ENCODE measurements at places on chromosomes 2 and 18.
A peak's percentile ranks its signal among the peaks of the same experiment; 100 is the strongest.

DNA sequence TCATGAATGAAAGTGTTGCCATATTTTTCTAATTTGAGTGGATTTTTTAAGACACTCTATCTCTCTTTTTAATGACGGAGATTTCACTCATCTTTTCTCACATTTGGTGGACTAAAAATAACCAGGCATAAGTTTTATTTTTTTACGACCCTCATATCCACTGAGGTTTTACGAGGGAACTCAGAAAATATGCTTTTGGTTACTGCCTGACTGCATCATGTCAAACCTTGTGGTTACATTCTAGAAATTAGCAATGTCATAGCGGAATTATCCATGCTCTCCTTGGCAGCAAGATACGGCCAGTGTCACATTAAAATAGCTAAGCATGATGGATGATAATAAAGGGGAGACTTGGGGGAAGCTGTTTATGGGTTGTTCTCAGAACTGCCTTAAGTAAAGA lies 428.6 kb upstream of the FSHR start:
- no peak for DNase-seq

GRCh38 chr2:188786368-188786841 lies 187.8 kb upstream of the COL3A1 start:
- no peak for DNase-seq

DNA sequence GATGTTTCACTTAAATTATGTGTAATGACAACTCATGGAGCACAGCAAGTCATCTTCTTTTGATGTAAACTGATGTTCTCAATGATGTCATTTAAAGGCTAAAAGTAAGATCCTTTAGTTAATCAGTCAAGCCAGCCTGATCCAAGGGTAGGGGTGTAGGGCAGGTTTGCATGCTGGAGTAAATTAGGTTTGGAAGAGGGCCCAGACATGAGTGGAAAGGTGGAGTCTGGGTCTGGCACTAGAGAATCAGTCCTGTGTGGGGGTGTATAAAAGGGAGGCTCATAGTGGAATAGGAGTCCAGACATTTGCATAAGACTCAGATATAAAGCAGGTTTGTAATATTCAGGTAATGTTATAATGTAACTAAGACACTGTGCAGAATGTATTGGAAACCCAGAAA lies 88.8 kb upstream of the NYAP2 start:
- DNase-seq = no peak

- DNase-seq = no peak
Measured at GRCh38 chr2:128228894-128229293, 89.8 kb downstream of the HS6ST1 start.

DNA sequence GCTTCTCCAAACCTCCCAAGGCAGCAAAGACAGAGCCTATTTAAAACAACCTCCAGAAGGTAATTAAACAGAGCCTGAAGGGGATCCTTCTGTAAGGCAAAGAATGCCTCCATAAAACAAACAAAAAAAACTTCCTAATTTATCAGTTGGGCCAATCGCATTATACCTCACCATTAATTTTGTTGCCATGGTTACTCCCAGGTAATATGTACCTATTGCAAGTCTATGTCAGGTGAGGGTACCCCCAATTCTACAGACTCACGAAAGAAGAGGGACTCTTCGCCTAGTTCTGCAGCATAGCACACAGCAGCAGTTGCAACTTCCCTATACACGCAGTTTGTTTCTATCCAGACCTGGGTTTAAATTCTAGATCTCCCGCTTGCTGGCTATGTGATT lies 38.8 kb downstream of the SFXN5 start:
- DNase-seq = no peak

DNA sequence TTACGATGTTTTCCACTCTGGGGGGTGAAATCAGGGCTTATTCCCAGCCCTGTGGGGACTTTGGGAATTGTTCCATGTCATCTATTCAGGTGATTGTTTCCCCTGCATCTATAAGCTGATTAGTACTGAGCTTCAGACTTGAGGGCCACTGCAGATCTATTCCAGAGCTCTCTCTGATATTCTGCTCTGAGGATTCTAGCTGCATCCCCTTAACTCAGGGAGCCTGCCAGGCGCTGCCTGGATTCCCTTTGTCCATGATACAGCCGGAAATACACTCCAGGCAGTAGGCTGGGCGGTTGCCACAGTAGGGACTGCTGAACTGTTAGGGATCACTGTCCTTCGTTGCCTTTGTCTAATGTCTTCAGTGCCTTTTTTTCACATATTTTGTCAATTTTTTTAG lies 31.3 kb downstream of the PTRHD1 start:
- no peak for DNase-seq

GRCh38 chr2:197179744-197180498 lies 130.7 kb downstream of the ANKRD44 start:
- no peak for DNase-seq

DNA sequence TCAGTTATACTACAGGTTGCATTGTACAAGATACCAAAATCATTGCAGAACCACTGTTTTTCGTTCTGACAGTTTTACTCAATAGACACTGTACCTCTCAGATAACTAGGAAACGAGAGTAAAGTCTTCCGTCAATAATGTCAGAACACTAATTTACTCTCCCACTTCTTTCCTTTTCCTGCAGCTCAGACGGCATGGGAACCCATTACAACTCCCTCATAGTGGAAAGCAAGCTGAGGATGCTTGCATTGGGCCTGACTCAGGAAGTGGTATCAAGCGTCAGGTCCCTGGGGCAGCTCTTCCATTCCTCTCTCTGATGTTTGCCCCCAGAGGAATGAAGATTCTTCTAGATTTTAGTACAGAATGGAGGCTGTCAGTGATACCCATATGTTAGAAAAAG lies 23.9 kb upstream of the FHL2 start:
- DNase-seq = no peak

- no peak for DNase-seq
Measured at GRCh38 chr2:130373808-130374365, 18.0 kb downstream of the PTPN18 start.

GRCh38 chr18:33372442-33372841 lies 68.1 kb downstream of the CCDC178 start:
- no peak for DNase-seq

DNA sequence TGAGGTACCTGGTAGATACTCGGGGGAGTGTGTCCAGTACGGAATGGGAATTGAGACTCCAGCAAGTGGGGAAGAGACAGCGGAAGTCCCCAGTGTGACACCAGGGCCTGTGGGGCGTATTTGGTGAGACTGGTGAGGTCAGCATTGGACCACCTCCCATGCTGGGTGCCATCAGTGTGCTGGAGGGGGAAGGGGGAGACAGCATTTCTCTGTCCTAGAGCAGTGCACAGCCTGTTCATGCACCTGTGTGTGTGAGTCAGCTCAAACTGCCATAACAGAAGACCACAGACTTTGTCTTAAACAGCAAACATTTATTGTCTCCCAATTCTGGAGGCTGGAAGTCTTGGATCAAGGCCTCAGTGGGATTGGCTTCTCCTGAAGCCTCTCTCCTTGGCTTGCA lies 301.8 kb downstream of the GBX2 start:
- no peak for DNase-seq

GRCh38 chr18:13559754-13560153 lies 166.6 kb downstream of the FAM210A start:
- no peak for DNase-seq

GRCh38 chr18:45320724-45321123 lies 294.6 kb upstream of the SLC14A2 start:
- no peak for DNase-seq

- no peak for DNase-seq
Measured at GRCh38 chr18:63397349-63397748, 24.9 kb downstream of the VPS4B start.

DNA sequence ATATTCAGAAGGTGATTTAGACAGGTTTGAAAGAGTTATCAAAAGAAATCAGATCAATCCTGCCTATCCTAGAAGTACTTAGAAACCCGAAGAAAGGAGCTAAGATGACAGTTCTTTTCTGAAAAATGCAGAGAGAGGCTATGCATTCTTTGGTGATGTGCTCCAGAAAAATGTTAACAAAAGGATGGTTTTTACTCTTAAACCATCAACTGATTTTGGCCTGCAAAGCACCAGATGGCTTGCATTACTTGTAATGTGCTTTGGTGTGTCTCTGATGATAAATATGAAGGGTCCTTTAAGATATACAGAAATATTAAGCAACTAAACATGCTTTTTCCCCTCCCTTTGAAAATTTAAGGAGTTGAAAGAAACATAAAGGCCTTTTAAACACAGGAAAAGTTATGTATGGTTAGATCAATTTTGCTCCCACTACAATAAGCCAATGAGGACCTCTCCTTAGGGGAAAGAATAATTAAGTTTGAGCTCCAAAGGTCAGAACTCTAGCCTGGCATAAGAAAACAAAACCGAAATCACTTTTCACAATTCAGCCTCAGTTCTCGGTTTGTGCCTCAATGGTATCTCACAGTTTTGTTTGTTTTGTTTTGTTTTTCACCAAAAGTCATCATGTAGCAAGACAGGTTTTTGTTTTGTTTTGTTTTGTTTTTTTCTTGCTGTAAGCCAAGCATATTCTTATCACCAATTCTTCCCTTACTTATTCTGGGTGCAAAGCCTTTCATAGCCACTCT lies 302.4 kb upstream of the NT5C1B start:
- DNase-seq = no peak

DNA sequence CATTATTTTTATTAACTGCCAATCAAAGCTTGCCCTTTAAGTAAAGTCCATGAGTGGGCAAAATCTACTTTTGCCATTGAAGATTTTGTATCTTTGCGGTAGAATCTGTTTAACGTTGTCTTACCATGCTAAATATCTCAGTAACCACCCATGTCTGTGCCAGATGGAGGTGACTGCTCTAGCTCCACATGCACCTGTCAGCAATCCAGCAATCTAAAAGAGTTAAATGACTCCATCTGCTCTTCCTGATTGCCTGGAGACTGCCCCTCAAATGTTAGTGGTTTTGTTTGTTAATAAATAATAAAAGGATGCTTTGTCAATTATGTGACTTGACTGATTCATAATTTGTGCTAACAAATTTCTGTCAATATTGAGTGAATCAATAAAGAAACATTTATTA lies 141.7 kb downstream of the RBM43 start:
- no peak for DNase-seq

DNA sequence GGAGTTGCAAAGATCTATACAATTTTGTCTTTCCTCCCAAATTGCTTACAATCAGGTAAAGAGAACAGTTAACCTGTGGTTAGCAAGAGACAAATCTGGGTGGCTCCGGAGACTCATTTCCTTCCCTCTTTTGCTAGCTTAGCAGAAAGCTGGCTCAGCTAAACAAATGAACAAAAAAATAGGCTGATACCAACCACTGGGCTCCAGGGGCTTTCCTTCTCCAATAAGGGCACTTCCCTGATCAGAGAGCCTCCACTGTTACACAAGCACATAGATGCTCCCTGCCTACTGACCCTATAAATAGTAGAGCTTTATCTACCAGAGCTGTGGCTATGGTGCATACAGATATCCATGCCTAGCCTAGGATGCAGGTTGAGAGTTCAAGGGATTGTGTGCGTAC lies 90.1 kb upstream of the ARL5A start:
- DNase-seq = peak; percentile 65
